ENCODE measurements at places on chromosomes 6 and 20. TPM values are rescaled to one million over a fixed set of nuclear protein-coding genes. Genes with fewer than 3 reads are reported as not detected.

Gene NKX2-2
- not detected for total RNA-seq

Gene ADGRB3
- total RNA-seq = not detected

Gene TNNC2
- total RNA-seq = 0.34 TPM

DNA sequence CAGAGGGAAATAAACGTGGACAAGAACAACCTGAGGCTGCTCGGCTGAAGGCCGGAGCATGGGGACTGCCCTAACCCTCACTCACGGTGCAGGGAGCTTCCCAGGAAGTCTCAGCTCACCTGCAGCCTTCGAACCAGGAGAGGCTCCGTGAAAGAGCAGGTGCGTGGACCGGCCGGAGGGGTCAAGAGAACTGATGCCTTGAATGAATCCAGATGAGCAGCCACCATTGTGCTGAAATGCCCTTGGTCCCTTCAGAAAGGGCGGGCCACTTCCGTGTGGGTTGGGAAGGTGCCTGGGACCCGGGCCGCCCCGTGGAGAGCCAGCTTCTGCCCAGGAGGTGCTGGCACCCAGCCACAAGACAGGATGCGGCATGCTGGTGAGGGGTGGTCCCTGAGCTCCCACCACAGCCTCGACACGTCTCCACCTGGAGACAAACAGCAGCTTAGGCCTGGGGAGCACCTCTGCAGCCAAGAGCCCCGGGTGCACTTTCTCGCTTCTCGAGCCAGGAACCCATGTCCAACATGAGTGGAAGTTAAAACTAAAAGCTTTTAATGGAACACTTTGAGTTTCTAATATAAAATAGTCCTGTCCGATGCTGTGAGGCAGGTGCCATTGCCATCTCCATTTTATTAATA lies 83.5 kb downstream of the TTLL2 start:
- DNase-seq = no peak

DNA sequence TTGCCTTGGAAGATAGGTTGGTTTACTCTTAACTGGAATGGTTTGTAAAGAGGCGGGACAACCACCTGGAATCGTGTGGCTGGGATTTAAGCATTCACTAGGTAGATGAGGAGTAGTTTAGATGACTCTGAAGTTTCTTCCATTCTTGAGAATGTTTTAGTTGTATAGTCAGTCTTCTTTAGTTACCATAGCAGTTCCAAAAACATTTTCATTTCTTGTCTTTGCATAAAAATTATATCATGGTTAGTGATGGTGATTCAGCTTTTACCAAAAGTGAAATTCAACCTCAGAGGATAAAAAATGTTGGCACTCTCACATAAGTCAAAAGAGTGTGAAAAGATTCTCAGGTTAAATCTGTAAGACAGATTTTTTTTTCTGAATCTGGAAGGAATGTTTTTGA lies 70.3 kb downstream of the SMAP1 start:
- DNase-seq = peak; percentile 11

GRCh38 chr6:149895833-149896271 lies 2.1 kb downstream of the RAET1E start:
- peak; percentile 81 for DNase-seq

GRCh38 chr20:47818466-47818865 lies 33.2 kb upstream of the SULF2 start:
- no peak for DNase-seq

GRCh38 chr20:8996817-8997512 lies 71.9 kb upstream of the PLCB4 start:
- no peak for DNase-seq

DNA sequence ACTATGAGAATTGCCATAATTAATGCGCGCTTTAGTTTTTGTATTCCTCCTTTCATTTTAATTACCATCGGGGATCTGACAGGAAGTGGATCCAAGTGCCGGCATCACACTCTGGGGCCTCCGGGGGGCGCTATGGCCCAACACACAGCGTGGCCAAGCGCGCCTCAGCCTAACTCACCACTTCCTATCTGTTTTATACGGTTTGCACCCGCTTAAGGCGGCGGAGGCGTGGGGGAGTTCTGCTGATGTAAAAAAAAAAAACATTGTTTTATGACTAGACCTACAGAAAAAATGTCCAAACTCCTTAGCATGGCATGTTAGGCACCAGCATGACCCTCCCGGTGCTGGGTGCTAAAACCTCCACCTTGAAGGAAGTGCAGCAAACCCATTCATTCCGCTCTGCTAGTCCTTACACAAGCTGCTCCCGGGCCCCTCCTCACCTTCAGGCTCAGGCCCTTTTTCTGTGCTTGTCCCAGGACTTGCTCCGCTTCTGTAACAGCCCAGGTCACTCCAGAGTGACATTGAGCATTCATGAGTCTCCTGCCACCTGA lies 4.5 kb upstream of the EBF4 start:
- peak; percentile 14 for DNase-seq
